ENCODE measurements at places on chromosomes 12 and 14.

DNA sequence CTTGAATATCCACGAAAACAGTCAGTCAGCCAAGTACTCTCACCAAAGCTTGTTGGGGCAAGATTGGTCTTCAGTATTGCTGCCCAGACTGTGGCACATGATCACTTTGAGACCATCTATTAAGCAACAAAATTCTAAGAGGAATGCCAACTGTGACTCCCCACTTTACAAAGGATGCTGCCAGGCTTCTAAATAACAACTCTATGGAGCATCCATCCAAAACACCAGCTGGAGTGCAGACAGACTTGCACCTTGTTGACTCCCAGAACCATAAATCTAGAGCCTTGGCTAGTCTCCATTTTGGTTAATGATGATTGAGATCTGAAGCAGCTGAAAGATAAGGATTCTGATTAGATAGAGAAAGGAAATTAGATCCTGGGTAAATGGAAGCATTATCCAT is 132.8 kb downstream of the DIO2 start:
- DNase-seq: no peak

- no peak for DNase-seq
These were observed 46.1 kb upstream of the LRRK2 start for GRCh38 chr12:40178701-40179100.

DNA sequence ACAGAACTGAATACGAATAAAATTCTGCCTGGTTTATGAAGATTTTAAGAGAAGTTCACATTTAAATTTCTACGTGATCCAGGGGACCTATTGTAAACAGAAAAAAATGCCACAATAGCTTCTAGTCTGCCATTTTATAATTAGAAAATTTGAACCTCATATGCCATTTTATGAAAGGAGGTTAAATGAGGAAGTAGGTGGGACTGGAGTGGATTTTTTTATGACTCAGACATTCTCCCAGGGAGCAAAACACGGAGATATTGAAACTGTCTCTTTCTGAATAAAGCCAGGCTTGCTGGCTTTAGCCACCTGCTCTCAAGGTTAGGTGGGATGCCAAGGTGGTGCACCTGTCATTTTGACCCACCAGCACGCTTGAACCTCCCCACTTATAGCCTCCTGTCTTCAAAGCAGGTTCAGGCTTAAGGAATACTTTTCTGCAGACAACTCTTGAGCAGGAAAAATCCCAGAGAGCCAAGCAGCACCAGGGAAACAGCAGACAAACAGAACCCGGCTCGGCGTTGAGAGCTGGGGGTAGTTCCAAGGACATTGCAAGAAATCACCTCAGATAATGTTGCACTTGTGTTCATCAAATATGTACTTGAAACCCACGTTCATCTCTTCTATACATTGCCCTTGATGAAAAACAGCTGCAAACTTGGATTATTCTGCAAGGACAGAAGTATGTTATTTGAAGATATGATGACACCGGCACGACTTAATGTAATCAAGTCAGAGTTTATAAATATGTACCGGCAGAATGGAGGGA is 203.7 kb downstream of the PPM1H start:
- no peak for DNase-seq

- DNase-seq: no peak
These were observed 5.1 kb downstream of the MIPOL1 start for GRCh38 chr14:37202812-37203211.

DNA sequence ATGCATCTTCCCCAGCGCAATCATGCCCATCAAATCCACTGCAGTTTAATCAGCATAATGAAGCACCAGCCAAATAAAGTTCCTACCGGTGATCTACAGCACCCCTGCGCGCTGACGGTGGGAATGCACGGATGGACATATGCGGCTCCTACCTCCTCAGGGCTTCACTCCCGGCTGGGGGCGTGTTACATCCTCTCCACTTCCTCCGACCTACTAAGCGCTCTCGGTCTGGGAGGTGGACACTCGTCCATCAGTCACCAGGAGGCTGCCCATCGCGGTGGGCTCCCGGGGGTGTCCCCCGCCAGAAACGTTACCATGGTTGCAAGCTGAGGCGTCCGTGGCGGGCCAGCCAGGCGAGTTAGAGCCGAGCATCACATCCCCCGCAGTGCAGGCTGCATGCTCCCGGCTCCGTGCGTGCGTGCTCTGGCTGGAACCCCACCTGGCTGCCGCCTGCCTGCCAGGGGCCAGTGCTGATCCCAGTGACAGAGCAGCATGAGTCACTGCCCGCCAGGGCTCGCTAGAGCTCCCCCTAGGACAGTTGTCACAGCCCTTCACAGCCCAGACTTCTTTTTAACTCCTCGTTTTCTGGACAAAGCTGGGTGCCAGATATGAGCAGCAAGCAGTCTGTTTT is 73.0 kb downstream of the CIT start:
- peak; percentile 50 for DNase-seq

DNA sequence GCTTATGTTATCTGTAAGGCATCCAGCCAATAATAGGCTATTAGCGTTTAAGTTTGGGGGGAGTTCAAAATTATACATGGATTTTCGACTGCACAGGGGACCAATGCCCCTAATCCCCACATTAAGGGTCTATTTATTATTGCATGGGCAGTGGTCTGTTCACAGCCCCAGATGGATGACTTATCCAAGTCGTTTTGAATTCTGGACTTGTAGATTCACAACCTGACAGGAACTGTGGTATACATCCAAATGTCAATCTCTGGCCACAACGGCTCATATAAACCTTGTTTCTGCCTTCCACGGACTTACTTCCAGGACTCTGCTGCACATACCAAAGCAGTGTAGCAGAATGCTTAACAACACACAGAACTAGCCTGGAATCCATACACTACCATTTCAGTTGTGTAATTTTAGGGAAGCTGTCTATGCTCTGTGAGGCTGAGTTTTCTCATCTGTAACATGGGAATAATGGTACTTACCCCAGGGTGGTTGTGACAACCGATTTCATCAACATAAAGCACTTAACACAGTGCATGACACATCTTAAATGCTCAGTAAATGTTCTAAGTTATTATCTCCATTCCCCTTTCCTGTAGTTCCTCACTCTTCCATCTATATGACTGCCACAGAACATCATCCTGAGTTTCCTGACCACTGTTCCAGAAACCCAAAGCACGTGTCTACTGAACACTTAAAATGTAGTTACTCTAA is 3.7 kb downstream of the DDX24 start:
- DNase-seq: no peak
